Gastroesophageal sphincter (tissue), 4 donors: ENCODE measurements at places on chromosomes 11 and 22.

DNA sequence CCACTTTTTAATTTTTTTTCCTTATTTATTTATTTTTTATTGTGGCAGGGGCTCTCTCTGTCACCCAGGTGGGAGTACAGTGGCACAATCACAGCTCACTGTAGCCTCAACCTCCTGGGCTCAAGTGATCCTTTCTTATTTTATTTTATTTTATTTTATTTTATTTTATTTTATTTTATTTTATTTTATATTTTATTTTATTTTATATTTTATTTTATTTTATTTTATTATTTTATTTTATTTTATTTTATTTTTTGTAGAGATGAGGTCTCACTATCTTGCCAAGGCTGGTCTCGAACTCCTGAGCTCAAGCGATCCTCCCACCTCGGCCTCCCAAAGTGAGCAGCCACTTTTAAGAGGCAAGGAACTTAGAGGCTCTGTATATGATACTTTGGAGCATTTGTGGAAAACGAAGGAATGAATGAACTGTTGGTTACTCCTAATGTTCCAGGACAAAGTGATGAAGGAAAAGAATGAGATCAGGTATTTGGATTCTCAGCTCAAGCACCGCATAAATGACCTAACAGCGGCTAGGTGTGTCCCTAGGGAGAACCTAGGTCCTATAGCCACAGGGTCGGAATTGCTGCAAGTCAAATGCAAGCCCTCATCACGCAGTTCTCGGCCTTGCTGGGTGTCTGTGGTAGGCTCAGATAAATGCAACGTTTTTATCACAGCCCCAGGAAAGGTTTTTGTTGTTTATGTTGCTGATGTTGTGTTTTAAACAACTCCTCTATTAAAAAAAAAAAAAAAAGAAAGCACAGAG lies 36.5 kb downstream of the ASCL2 start:
- no peak for ATAC-seq

- ATAC-seq = no peak
These were observed 1.7 kb downstream of the SHISA8 start for GRCh38 chr22:41913040-41913719.

- no peak for ATAC-seq
These were observed 36.6 kb downstream of the GAS2 start for GRCh38 chr11:22703040-22703439.

DNA sequence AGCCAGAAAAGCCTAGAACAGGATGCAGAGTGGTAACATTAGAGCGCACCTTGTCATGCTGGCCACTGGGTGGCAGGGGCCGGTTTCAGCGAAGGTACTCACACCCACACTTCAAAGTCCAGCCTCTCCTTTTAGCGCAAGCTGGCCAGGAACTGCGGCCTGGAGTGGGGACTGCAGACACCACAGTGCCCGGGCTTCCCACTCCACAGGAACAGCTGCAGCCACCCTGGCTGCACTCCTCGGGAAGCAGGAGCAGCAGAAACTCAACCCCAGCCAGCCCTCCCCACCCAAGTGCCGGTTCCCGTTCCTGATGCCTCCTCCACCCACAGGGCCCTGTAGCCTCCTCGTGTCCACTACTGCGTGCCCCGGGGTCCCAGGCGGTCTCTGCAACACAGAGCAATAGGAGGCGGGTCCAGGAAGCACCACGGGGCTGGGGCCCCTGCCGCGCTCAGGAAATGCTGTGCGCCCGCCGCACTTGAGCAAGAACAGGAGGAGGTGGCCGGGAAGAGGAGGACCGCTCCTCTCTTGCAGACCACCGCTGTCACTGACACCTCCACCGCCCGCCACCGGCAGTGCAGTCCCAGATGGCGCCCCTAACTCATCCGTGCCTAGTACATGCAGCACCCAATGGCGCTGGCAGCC lies 2.2 kb downstream of the RFPL2 start:
- ATAC-seq = no peak

DNA sequence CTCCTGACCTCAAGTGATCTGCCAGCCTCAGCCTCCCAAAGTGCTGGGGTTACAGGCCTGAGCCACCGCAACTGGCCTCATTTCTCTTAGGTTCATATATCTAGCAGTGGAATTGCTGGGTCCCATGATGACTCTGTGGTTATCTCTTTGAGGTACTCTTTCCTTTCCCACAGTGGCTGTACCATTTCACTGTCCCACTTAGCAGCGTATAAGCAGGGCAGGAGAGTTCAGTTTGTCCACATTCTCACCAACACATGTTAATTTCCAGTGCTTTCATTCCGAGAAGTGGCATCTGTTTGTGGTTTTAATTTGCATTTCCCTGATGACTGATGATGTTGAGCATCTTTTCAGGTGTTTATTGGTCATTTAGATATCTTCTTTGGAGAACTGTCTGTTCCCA lies 16.4 kb downstream of the PRR5 start:
- no peak for ATAC-seq

- ATAC-seq = no peak
These were observed 60.0 kb downstream of the GLYATL1 start for GRCh38 chr11:58999291-58999680.

DNA sequence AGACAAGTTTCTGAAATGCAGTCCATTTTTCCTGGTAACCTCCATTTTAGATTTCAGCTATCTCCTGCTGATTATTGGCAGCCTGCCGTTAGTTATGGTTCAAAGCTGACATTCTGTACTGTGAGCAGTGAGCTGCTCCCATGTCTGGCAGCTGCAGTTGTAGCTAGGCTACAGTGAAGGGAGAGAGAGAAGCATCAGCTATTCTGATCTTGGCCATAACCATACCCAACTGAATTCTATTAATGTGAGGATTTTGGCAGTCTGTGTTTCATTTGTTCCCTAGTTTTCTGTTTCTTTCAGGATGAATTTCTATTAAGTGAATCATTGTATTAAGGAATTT lies 33.4 kb downstream of the SIK2 start:
- peak; percentile 74 for ATAC-seq

GRCh38 chr11:104484804-104485554 lies 321.0 kb upstream of the PDGFD start:
- ATAC-seq = no peak
